Mesothelial cell of epicardium (in vitro differentiated cells): ENCODE measurements at places on chromosomes 6 and 20.
A peak's percentile ranks its signal among the peaks of the same experiment; 100 is the strongest.

DNA sequence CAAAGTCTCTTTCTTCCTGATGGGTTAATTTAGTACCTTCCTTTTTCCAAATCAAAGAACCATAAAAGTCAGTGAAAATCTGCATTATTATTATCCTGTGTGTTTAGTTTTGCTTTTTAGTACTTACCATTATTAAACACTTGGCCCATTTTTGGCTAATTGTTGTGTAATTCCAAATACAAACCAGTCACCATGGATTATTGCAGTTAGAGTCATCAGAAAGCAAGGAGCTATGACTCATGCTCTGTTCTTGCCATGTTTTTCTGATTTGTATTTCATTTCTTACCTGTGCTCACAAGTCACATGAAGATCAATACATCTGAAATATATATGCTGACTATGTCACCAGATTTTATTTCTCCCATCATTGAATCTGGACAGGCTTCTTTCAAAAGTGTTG lies 31.3 kb downstream of the SLC22A3 start:
- H3K4me3 ChIP-seq = no peak overlapping the region
- DNase-seq = no peak
- H3K27ac ChIP-seq = no peak overlapping the region

DNA sequence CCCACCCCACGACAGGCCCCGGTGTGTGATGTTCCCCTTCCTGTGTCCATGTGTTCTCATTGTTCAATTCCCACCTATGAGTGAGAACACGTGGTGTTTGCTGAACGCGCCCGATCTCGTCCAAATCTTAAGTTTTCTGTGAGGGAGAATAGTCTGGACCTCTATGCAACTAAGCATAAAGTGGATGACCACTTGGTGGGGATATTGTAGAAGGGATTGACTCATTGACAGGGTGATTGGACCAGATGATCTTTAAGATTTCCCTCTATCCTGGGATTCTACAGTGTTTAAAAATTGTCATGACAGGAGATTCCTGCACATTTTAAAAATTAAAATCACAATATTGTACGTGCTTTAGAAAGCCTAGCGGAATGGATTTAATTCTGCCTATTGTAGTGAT lies 141.3 kb downstream of the TRMT11 start:
- H3K4me3 ChIP-seq = no peak overlapping the region
- no peak for DNase-seq
- H3K4me1 ChIP-seq = no peaks in the 10 kb centered on the region
- H3K27me3 ChIP-seq = no peaks in the 10 kb centered on the region
- no peak overlapping the region for H3K27ac ChIP-seq
- H3K36me3 ChIP-seq = peaks cover 7% of the 10 kb centered on the region

- H3K36me3 ChIP-seq = no peaks in the 10 kb centered on the region
- no peaks in the 10 kb centered on the region for H3K4me1 ChIP-seq
- no peaks in the 10 kb centered on the region for H3K27me3 ChIP-seq
- DNase-seq = no peak
- H3K4me3 ChIP-seq = no peak overlapping the region
- H3K27ac ChIP-seq = no peak overlapping the region
Observed at GRCh38 chr6:72238900-72239299, 352.6 kb downstream of the RIMS1 start.

- H3K4me1 ChIP-seq = no peaks in the 10 kb centered on the region
- H3K27ac ChIP-seq = no peak overlapping the region
- H3K4me3 ChIP-seq = no peak overlapping the region
Observed at GRCh38 chr6:27854421-27854820, 57.8 kb downstream of the OR2B2 start.

- no peaks in the 10 kb centered on the region for H3K27me3 ChIP-seq
- peaks cover 2% of the 10 kb centered on the region for H3K36me3 ChIP-seq
- H3K4me1 ChIP-seq = peaks cover 17% of the 10 kb centered on the region
- no peak for DNase-seq
- no peak overlapping the region for H3K4me3 ChIP-seq
- H3K27ac ChIP-seq = no peak overlapping the region
Observed at GRCh38 chr6:47147836-47148344, 105.8 kb upstream of the ADGRF1 start.

DNA sequence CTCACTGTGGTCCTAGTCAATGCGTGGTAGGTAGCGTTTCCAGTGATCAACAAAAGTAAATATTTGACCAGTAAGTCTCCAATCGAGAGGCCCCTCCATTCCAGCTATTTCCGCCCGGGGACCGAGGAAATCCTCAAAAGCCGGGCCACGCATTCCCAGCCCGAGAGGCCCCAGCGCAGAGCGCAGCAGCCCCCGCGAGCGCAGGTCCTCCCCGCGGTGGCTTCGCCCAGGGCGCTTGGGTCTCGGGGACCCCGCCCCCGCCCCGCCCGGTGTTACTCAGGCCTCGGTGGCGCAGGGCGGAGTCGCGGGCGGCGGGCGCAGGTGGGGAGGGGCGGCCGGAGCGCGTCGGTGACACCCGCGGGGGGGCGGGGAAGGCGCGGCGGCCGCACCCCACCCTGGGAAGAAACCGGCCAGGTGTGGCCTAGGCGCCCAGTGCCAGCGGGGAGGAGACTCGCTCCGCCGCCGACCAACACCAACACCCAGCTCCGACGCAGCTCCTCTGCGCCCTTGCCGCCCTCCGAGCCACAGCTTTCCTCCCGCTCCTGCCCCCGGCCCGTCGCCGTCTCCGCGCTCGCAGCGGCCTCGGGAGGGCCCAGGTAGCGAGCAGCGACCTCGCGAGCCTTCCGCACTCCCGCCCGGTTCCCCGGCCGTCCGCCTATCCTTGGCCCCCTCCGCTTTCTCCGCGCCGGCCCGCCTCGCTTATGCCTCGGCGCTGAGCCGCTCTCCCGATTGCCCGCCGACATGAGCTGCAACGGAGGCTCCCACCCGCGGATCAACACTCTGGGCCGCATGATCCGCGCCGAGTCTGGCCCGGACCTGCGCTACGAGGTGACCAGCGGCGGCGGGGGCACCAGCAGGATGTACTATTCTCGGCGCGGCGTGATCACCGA lies at the start of gene DSP:
TSS of gene DSP (plus strand) at position 497 of the 890 bp plus-strand sequence. CDS start at position 742, 245 bp downstream.
- peaks cover 57% of the 10 kb centered on the region for H3K4me1 ChIP-seq
- H3K36me3 ChIP-seq = no peaks in the 10 kb centered on the region
- peak within 1 kb of the TSS; percentile 98 for H3K27ac ChIP-seq
- H3K4me3 ChIP-seq = peak within 1 kb of the TSS; percentile 94
- peak; percentile 77 for DNase-seq

- H3K4me1 ChIP-seq = peaks cover 24% of the 10 kb centered on the region
- H3K27ac ChIP-seq = peak overlapping the region; percentile 80
- H3K4me3 ChIP-seq = no peak overlapping the region
- DNase-seq = peak; percentile 41
- no peaks in the 10 kb centered on the region for H3K27me3 ChIP-seq
Observed at GRCh38 chr20:31842471-31843157, 2.8 kb downstream of the FOXS1 start.

GRCh38 chr6:38146021-38146733 lies 326.6 kb downstream of the ZFAND3 start:
- H3K4me3 ChIP-seq = no peak overlapping the region
- H3K36me3 ChIP-seq = peaks cover 4% of the 10 kb centered on the region
- H3K4me1 ChIP-seq = peaks cover 25% of the 10 kb centered on the region
- no peak for DNase-seq
